ENCODE measurements at places on chromosomes 12 and 14.

DNA sequence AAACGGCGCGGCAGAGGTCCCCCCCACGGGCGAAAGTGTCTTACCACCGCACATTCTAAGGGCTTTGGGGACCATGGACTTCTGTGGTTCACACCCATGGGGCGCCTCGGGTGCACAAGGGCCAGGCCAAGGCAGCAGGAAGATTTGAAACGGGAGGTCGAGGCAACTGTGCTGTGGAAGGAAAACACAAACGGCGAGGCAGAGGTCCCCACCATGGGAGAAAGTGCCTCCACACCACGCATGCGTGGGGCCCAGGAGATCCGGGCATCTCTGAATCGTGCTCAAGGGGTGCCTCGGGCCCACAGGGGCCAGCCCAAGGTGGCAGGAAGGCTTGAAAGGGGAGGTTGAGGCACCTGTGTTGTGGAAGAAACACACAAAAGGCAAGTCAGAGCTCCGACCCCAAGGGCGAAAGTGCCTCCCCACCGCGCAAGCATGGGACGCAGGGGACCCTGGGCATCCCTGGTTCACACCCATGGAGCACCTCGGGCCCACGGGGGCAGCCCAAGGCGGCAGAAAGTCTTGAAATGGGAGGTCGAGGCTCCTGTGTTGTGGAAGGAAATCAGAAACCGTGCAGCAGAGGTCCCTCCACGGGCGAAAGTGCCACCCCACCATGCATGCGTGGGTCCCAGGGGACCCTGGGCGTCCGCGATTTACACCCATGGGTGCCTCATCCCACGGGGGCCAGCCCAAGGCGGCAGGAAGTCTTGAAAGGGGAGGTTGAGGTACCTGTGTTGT lies 371.0 kb downstream of the ALG10 start:
- H3K27ac ChIP-seq, result no peak overlapping the region
- H3K27me3 ChIP-seq, result no peaks in the 10 kb centered on the region
- DNase-seq, result peak; percentile 2
- H3K36me3 ChIP-seq, result no peaks in the 10 kb centered on the region
- no peaks in the 10 kb centered on the region for H3K4me1 ChIP-seq

DNA sequence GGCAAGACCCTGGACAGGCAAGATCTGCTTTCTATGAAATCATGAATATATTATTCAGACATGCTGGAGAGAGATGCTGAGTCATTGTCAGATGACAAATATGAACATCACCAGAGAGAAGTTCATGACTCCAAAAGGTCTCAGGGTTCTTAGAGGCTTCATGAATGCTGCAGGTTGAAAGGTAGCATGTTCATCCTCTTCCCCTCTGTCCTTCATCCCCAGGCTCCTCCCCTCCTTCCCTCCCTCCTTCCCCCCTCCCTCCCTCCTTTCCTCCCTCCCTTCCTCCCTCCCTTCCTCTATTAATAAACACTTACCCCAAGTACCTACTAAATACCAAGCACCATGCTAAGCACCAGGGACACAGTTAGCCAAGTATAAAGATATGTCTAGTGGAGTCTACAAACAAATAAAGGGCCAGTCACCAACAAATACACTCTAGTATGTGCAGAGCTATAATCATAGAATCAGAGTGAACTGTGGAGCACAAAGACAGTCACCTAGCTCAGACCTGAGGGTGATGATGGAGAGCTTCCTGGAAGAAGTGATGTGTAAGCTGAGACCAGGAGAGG lies 46.2 kb downstream of the RPH3A start:
- no peak for DNase-seq
- no peak overlapping the region for H3K27ac ChIP-seq
- H3K4me1 ChIP-seq, result no peaks in the 10 kb centered on the region
- H3K36me3 ChIP-seq, result no peaks in the 10 kb centered on the region
- H3K4me3 ChIP-seq, result no peak overlapping the region

DNA sequence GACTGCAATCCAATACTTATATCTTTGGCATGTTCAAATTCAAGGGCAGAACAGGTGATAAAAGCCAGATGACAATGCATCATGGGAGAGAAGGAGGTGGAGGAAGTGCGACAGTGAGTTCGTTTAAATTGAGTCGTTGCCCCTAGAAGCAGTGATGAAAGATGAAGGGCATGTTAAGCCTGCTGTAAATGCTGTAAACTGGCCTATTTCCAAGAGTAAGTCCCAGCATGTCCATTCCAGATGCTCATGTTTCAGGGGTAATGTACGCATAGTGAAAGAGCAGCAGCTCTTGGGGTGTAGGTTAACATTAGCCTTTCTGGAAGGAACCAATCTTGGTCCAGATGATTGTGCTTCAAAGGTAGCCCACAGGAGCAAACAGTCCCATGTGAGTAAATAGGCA lies 97.1 kb downstream of the C2CD5 start:
- DNase-seq, result no peak
- no peaks in the 10 kb centered on the region for H3K4me1 ChIP-seq
- no peaks in the 10 kb centered on the region for H3K36me3 ChIP-seq

- DNase-seq, result no peak
- no peaks in the 10 kb centered on the region for H3K36me3 ChIP-seq
- H3K27me3 ChIP-seq, result no peaks in the 10 kb centered on the region
- peaks cover 4% of the 10 kb centered on the region for H3K4me1 ChIP-seq
- H3K4me3 ChIP-seq, result no peak overlapping the region
Measured at GRCh38 chr14:93318927-93319326, 13.9 kb downstream of the BTBD7 start.

GRCh38 chr14:63715360-63715759 lies 12.5 kb downstream of the SGPP1 start:
- H3K27me3 ChIP-seq, result no peaks in the 10 kb centered on the region
- DNase-seq, result no peak
- no peak overlapping the region for H3K27ac ChIP-seq
- H3K36me3 ChIP-seq, result no peaks in the 10 kb centered on the region
- H3K4me1 ChIP-seq, result no peaks in the 10 kb centered on the region
- no peak overlapping the region for H3K4me3 ChIP-seq
